Temporal lobe (tissue), 4 donors: ENCODE measurements at places on chromosomes 12 and 14. TPM values are rescaled to one million over a fixed set of nuclear protein-coding genes. Genes with fewer than 3 reads are reported as not detected.

The CELA1 gene
- not detected for total RNA-seq

The LRP1-AS gene
- not detected for total RNA-seq

The JPH4 gene
- 40.1 TPM for total RNA-seq

The C12orf56 gene
- total RNA-seq = 0.25 TPM

The CACNA1C gene
- total RNA-seq = 24.1 TPM

The PAPLN gene
- 1.7 TPM for total RNA-seq

The OTOGL gene
- 0.25 TPM for total RNA-seq

The SOX5 gene
- 101 TPM for total RNA-seq

The ANKRD33 gene
- not detected for total RNA-seq

The OR8S1 gene
- not detected for total RNA-seq

The CPNE6 gene
- 46.2 TPM for total RNA-seq
